ENCODE measurements at places on chromosomes 1 and 21.

DNA sequence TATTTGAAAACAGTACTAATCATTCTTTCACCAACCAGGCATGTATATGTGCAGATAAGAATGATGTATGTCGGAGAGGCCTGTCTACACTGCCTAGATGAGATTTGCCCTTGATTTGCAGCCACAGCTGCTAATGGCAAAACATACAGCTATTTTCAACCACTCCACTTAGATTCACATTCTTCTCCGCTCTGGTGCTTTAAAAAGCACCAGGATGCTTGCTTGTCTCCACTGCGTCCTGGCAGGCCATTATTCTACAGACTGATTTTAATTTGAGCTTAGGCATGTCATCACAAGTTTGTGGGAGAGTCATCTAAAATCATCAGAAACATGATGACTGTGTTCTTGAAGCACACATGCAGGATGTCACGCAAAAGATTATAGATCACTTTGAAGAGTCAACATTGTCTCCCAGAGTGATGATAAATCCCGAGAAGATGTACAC, 119.0 kb upstream of the NRIP1 start:
- peak; percentile 26 for DNase-seq

DNA sequence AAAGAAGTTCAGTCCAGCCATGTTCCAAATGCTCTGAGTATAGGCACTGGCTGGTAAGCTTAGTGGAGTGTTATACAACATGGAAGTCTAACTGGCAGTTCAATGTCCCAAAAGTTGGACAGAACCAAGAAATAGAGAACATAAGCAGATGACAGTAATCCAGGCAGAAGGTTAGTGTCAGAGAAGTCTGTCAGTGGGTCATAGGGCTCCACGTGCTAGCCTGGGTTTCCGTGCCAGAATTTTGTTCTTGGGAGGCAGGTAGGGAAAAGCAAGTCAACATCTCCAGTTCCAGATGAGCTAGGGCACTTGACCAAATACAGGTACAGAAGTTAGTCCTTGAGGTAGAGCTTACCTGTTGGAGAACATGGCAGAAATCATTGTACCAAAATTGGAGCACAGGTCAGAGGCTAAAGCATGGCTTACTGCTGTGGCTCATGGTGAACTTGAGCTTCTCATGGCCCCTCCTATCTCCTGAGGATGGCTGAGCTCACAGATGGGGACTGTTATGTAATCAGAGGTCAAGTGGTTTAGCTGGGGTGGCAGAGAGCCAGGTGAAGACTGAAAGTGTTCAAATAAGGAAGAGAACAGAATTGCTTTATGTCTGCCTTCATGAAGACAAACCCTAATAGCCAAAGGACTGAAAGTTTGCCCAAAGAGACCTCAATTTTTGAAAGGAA, 170.8 kb downstream of the NFIA start:
- DNase-seq = no peak

- DNase-seq = no peak
Observed at GRCh38 chr1:201739080-201739479, 89.9 kb upstream of the IPO9 start.

- no peak for DNase-seq
Observed at GRCh38 chr1:101706366-101706765, 290.4 kb downstream of the OLFM3 start.

- DNase-seq = no peak
Observed at GRCh38 chr1:178581351-178582303, 68.7 kb downstream of the TEX35 start.

GRCh38 chr21:15567191-15567590, 162.6 kb upstream of the USP25 start:
- no peak for DNase-seq

GRCh38 chr21:39022466-39022862, 160.8 kb downstream of the PSMG1 start:
- no peak for DNase-seq

GRCh38 chr1:159056069-159056698, 20.4 kb downstream of the AIM2 start:
- DNase-seq = no peak

DNA sequence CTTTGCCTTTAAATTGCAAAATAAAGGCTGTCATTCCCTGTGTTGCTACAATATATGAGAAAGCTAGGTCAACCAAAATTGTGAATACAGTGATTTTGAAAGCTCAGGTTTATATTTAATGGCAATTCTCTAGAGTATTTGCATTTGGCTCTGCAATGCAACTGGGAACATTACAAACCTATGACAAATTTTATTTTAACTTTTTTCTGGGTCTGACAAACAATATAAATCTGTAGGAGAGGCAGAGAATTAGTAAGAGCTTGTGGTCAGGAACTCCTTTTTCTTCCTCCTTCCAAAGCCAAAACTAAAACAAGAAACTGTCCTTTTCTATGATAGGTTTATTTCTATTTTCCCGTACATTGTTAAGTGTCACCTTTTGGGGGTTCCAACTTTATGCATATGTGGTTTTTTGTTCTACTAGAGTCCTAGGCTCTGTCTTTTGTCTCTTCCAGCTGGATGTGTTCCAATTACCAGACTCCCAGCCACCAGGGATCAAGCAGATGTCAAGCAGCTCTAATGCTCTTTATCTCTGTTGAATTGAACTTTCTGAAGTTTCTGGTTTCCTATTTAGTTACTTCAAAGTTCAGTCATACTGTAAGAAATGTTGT, 106.9 kb downstream of the ASH1L start:
- DNase-seq = no peak

- peak; percentile 20 for DNase-seq
Observed at GRCh38 chr1:234322979-234323378, 50.3 kb upstream of the COA6 start.

DNA sequence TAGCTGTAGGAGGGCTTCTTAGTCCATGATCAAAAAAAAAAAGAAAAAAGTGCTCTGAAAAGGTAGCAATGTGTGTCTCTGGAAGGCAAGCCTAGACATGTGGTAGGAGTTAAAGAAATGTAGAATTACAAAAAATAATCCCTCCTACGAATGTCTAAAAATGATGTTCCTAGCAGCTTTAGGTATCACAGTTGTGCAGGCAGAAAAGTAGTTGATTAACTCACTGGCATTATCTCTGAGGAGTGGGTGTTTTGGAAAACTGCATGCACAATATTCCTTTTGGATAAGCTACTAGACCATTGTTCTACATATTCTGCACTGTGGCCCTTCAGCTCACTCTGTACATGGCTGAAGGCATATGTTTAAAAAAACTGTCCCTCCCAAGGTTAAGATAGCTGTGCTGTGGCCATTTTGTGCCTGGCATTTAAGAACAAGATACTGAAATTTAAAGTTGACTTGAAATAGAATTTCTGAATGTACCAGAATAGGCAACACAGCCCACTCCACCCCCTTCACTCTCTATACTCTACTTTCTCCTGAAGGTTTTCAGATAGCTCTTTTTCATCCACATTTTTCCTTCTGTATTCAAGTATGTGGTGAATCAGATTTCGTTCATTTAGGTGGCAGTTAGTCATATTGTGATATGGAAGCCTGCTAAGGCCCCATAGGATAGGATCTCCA, 463.9 kb upstream of the LRRC7 start:
- no peak for DNase-seq

- no peak for DNase-seq
Observed at GRCh38 chr1:169529068-169529642, 43.4 kb upstream of the SLC19A2 start.

Measured in SK-N-DZ (cell line).